ENCODE measurements at places on chromosomes 7 and 10.

GRCh38 chr10:78964274-78964951, 104.4 kb upstream of the ZMIZ1 start:
- no peak for DNase-seq

DNA sequence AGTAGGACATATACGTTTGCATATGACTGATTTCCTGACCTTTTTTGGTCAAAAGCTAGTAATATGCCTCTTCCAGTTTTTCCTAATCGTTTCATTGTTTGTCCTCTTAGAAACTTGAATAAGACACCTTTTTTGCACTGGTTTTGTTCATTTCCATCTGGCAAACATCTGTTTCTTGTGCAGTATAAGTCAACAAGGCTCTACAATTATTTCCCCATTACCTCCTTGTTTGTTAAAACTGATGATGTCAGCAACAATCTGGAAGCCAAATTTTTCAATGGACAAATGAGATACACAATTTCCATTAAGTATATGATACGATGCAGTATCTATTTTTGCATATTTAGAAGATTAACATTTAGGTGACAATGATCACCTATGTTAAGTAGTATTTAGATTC, 148.8 kb downstream of the NRBF2 start:
- no peak for DNase-seq

GRCh38 chr7:118259115-118259514, 34.6 kb downstream of the ANKRD7 start:
- DNase-seq, result no peak

DNA sequence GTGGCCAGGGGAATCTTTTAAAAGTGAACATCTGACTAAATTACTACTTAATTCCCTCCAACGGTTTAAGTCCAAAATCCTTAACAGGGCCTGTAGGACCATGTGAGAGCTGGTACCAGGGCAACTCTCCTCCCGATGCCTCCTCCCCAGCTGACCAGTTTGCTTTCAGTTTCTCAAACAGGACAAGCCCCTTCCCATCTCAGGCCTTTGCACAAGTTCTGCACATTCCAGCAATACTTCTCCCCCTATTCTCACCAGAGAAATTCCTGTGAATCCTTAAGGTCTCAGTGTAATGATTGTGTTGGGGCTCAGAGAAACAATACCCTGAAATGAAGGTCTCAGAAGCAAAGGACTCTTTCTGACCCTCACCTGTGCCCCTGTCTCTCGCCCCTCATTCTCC, 8.0 kb upstream of the CALHM1 start:
- DNase-seq, result no peak

- no peak for DNase-seq
Observed at GRCh38 chr7:132877573-132877972, 204.3 kb downstream of the CHCHD3 start.

DNA sequence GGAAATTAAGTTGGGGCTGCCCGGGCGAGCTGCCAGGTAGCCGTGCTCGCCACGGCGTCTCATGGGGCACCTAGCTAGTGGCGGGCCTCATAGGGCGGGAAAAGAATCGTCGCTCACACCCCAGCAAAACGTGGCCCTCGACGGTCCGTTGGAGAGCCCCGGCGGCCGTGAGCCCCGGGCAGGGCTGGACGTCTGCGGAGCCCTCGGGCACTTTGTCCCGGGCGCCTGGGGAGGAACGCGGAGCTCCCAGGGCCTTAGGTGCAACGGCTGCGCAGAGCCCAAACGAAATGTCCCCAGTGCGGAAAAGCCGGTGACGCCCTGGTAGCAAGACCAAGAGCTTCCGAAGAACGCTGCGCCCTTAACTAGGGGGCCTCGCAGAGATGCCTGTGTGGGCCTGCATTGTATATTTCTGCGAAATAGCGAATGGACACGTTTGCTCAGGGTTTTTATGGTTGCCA, 866 bp upstream of the SFMBT2 start:
- no peak for DNase-seq

DNA sequence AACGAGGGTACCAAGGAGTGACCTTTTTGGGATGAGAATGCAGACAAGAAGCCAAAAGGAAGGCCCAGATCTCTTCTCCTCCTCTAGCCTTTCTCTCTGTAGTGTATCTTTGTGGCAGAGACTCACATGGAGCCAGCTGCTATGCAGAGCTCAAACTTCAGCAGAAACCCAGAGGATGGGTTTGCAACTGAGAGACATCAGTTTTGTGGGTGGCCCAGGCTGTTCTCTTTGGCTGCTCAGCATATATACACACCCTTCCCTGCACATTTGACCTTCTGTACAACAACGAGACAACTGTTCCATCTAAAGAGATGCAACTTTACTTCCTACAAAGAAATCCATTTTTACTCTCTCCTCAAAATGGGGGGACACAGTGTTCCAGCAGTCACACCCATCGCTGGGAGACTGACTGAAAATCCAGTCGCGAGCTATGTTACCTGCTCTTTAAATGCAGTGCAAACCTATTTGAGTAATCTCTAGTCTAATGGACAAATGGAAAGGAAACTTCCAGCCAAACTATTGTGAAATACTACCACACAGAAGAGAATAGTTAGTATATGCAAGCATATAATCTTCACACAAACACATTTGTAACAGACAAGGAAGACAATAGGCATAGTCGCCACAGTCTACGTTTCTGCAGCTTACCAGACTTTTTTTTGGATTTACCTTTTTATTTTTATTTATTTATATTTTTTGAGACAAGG, 51.2 kb downstream of the GTF2I start:
- DNase-seq, result no peak

- DNase-seq, result no peak
Observed at GRCh38 chr7:298375-298702, 8.4 kb downstream of the FOXL3 start.

DNA sequence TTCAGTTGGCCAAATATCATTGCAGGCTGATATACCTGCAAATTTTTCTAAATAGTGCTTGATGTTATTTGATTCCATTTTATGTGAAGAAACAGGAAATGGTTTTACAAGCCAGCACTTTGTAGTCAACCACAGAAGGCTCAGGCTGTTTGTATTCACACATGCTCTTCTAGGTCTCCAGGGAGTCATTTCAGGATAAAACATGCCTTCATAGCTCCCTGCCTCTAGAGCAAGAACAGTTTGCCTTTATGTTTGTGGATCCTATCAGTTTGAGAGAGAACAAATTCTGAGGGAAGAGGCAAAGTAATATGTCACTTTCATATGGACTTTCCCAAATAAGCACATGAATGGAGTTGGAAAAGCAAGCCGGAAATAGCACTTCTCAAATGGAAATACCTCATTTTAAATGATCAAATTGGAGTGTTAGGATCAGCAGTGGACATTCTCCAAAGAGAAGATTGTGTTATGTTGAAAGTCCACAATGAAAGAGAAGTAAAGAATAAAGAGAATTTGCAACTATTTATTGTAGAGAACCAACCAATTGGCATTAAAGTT, 277.6 kb downstream of the KCND2 start:
- no peak for DNase-seq

GRCh38 chr10:78925800-78926319, 142.9 kb upstream of the ZMIZ1 start:
- no peak for DNase-seq

- no peak for DNase-seq
Observed at GRCh38 chr7:18607025-18607424, 111.5 kb downstream of the HDAC9 start.

DNA sequence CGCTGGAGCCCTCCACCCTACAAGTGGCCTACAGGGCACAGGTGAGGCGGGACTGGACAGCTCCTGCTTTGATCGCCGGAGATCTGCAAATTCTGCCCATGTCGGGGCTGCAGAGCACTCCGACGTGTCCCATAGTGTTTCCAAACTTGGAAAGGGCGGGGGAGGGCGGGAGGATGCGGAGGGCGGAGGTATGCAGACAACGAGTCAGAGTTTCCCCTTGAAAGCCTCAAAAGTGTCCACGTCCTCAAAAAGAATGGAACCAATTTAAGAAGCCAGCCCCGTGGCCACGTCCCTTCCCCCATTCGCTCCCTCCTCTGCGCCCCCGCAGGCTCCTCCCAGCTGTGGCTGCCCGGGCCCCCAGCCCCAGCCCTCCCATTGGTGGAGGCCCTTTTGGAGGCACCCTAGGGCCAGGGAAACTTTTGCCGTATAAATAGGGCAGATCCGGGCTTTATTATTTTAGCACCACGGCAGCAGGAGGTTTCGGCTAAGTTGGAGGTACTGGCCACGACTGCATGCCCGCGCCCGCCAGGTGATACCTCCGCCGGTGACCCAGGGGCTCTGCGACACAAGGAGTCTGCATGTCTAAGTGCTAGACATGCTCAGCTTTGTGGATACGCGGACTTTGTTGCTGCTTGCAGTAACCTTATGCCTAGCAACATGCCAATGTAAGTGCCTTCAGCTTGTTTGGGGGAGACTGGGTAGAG, at the start of gene COL1A2:
Gene COL1A2 (plus strand): TSS at position 459 of the 704 bp plus-strand sequence. CDS start 137 bp downstream, at position 596.
- no peak for DNase-seq

- no peak for DNase-seq
Observed at GRCh38 chr7:136074843-136075242, 97.7 kb upstream of the MTPN start.

DNA sequence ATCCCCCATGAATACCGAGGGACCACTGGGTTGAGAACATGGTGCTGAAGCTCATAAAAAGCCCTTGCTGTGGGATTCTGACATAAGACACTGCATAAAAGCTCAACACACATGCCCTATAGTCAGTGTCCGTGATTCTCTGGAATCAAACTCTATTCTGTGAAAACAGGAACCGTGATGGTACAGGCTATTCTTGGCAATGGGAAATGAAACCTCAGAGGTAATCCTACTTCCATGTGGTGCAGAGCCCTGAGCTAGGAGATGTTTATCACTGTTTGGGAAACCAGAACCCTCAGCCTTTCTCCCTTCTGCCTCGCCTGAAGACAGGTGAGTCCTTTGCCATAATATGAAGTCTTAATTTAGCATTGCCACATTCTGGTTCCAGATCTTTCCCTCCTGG, 80.8 kb upstream of the PRSS1 start:
- DNase-seq, result no peak

DNA sequence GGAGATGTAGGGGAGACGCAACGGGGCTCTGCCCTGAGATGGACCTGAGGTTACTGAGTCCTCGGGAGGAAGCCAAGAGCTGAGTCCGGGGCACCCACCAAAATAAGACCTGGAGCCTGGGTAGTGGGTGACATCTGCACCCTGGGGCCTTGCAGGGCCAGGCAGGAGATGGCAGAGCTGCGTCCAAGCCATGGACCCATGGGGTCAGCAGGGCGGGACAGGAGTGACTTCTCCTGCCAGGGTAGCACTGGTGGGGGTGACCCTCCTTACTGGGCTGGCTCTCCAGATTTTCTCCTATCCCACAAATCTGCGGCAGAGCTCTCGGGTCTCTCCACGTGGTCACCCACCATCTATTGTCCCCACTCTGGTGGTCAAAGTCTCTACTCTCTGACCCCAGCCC, 2.1 kb downstream of the GHRHR start:
- DNase-seq, result no peak

DNA sequence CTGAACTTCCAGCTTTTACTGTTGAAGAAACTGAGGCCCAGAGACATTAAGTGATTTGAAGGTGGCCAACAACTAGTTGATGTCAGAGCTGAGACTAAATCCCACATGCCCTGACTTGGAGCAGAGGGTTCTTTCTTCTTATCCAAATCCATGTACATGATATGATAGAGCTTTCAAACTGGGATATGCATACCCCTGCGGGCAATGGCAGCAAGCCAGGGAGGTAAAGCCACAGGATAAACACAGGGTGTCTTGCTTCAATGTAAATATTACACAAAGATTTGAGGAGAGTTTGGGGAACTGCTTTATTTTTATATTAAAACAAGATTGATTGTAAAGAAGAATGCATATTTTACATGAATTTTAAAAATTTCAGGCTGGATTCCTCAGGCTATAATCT, 2.3 kb upstream of the LRRC72 start:
- DNase-seq, result no peak

- DNase-seq, result no peak
Observed at GRCh38 chr7:73811760-73812168, 19.0 kb upstream of the CLDN4 start.

DNA sequence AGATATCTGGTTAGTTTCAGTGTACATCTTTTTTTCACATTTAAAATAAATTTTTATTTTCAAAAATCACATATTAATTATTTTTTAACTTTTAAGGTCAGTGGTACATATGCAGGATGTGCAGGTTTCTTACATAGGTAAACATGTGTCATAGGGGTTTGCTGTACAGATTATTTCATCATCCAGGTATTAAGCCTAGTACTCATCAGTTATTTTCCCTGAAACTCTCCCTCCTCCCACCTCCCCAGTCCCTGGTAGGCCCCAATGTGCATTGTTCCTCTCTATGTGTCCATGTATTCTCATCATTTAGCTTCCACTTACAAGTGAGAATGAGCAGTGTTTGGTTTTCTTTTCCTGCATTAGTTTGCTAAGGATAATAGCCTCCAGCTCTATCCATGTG, 323.0 kb downstream of the C7orf25 start:
- DNase-seq, result no peak

DNA sequence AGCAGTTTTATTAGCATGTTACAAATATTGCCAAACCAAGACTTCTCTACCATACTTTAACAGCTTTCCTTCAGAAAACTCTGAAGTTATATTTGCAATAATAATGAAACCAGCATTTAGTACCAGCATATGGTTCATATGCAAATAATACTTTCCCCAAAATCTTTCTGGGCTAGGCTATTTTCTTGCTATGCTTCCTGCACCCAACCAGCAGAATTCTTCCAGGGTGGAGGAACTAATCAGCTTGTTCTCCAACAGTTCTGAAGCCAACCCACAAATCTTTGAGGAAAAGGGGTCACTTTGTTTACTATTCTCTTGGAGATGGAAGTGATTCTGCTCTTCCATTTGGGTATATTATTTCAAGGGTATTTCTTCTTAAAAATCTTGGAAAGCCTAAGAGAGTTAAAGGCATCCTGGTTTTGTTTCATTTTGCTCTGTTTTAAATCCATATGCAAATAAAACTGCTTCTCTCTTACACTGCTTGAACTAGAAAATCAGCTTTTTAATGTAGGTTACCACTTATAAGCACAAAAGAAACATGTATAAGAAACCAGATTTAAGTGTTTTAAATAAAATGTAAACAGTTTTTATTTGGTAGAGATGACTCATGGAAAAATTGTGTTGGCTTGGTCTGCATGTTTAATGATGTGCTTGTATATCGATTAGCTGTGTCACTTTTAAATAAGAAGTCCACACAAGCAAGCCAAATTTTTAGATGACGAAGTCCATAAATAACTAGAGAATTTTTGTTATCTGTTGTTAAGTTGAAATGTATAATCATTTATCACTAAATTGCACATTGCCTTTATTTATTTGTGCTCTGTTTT, 103.7 kb downstream of the HECTD2 start:
- no peak for DNase-seq

DNA sequence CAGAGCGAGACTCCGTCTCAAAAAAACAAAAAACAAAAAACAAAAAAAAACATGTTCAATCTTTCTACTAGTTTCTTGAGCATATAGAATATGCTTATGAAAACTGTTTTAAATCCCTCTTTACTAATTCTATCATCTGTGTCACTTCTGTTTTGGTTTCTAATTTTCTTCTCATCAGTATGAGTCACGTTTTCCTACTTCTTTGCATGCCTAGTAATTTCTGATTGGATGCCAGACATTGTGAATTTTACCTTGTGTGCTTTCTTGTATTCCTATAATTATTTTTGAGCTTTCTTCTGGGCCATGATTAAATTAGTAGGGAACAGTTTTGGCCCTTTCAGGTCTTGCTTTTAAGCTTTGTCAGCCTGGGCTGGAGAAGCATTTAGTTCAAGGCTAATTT, 9.9 kb downstream of the MICU1 start:
- no peak for DNase-seq

- no peak for DNase-seq
Observed at GRCh38 chr10:87544721-87545120, 40.0 kb downstream of the MINPP1 start.

All from D721Med (cell line).